CD4-positive, alpha-beta T cell treated with Interleukin-10 for 1 hour (primary cell): ENCODE measurements at places on chromosomes 1 and 21.

- DNase-seq: no peak
Observed at GRCh38 chr21:39033878-39034589, 149.2 kb downstream of the PSMG1 start.

DNA sequence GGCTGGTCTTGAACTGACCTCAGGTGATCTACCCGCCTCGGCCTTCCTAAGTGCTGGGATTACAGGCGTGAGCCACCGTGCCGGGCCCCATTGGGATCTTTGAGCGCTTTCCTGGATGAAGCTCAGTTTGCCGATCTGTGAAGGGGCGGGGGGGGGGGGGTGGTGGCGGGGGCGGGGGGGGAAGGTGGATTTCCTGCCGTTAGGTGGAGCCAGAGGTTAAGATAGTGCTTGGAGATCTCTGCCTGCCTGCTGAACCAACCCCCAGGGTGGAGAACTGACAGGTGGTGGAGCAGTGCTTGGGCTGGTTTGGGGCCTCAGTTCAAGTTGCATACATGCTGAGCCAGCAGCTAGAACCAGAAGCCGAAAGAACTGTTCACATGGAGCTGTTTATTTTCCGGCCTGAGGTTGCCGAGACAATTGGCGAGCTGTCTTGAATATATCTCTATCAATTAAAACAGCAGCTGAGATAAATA is 1.7 kb downstream of the TMCC2 start:
- peak; percentile 78 for DNase-seq

DNA sequence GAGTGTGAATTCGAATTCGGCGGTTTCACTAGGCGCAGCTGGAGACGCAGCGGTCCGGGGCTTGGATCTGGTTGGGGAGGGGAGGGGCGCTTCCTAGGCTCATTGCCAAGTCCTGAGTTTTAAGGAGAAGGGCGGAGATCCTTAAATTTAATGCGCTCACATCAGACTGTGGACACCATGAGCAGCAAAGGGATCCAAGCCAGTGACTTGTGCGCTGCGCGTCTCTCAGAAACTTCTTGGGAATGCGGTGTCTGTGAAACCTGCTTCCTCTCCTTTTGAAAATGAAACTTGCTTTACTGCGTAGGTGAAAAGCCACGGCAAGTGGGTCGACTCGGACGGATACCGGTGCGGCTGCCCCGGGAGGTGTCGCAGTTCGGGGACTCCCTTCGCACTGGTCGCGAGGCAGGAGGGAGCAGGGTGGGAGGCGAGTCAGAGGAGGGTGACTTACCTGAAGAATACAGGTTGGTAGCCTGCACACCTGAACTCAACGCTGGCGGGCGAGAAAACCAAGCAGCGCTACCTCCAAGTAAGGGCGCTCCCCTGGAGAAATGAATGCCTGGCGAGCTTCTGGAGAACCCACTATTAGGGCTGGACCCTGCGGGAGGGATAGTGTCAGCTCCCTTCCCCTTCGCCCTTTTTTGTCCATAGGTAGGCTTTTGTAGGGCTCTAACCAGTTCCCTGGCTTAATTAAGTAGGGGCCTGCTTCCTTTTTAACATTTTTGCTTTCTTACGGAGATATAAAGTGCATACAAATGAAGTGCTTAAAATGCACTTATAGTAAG is 992 bp downstream of the TENT5C start:
- peak; percentile 73 for DNase-seq

DNA sequence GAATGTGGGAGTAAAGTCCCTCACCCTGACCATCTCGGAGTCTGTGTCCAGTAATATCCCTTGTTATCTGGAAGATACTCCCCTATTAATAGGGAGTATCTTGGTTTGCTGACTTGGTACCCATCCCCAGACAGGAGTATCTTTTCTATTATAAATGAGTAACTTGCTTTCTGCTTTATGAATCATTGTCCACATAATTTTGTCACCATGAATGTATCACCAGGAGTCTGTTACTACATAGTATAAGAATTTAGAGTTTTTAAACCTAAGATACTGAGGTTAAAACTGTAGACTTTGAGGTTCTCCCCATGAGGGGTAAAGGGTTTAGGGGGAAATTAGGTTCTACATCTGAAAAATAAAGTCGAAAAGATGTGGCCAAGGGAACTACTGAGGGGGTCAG is 175.6 kb downstream of the FCRL5 start:
- no peak for DNase-seq

DNA sequence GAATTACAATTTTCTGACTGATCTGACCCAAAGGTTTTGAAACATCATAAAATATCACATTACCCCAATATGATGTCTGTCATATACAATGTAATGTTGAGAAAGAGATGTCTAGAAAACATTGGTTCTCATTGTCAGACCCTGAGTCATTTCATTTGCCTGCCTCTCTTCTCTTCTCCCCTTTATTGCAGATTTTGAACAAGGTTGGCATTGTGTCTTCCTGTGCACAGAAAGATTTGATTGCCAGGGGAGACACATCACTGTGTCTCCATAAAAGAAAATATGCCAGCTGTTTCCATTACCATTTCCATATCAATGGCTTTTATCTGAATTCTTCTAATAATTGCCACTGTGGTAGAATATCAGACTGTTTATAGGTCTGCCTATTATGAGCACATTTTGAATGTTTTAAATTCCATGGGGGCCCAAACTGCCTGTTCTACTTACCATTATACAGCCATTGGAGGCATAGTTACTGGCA is 65.6 kb downstream of the IFI44 start:
- no peak for DNase-seq

- no peak for DNase-seq
Observed at GRCh38 chr1:46134660-46135331, 2.4 kb upstream of the PIK3R3 start.

DNA sequence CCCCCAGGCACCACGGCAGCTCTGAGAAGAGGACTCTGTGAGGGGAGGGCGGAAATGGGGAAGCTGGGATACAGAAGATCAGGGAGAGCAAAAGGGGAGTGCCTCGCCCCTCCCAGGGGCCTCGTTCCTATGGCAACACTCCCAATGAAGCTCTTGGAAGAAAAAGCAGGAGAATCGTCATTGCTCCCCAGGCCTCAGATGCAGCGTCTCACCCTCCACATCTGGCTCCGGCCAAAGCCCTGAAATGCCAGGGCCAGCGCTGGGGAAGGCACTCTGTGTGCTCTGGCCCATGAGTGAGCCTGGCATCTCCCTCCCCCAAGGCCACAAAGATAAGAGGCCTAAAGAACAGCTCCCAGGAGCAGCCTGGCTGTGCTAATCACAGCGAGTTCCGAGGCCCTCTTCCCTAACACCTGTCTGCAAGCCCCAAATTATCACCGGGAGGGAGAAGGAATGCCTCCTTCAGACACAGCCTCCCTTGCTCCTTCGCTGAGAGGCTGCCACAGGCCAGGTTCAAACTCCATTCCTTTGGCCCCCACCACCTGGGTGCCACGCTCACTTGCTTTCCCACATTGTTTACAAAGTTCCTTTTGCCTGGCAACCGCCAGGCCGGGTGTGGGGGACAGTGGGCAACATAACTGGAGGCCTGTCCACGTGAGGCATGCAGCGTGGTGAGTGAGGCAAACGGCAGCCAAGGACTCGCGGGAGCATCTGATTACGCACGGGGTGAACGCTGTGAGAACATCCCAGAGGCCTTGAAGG is 27.8 kb downstream of the ECE1 start:
- DNase-seq: no peak

DNA sequence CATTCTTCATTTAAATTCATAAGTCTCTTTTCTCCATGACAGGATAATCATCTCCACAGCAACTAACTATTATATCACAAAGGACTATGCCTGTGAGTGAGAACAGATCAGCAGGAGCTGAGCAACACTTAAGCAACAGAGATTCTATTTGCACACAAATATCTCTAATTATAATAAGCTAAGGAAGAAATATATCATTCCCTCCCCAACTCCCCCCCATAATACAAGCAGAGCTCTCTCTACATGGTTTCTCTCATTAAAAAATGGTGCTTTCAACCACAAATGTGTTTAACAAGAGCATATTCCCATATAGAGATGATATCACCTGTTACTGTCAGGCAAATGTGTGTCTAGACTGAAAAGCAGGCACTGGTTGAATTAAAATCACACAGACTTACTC is 34.5 kb upstream of the NIBAN1 start:
- no peak for DNase-seq

DNA sequence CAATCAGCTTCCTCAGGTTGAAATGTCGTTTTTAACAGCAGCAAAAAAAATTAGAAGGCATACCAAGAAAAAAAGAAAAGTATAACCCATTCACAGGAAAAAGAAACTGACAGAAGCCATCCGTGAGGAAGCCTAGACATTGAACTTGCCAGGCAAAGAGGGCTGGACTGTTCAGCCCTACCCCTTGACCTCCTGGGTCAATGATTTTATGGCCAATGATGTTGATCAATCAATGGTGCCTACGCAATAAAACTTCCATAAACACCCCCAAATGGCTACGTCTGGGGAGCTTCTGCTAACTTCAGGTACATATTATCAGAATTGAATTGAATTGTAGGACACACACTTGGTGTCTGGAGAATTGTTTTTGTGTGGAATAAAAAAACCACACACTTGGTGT is 4.8 kb upstream of the PSEN2 start:
- DNase-seq: no peak

DNA sequence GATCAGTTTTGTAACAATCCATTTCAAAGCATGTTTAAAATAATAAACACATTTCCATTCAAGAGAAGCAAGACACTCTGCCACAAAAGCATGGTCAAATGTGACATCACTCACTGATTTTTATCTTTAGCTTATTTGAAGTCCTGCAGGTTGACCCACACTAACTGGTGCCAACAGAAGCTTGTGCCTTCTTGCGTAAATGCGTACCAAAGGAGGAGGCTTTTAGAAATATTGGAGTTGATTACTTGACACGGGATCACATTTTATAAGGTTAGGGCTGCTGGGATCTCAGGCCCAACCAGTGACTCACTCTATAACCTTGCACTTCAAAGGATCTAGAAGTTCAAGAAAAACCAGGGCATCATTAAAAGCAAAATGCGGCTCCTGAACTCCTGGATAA is 203.6 kb downstream of the PCP4 start:
- no peak for DNase-seq

GRCh38 chr1:165841582-165842017 is 14.2 kb downstream of the UCK2 start:
- no peak for DNase-seq

- no peak for DNase-seq
Observed at GRCh38 chr1:104196136-104196535, 446.4 kb downstream of the AMY1C start.

DNA sequence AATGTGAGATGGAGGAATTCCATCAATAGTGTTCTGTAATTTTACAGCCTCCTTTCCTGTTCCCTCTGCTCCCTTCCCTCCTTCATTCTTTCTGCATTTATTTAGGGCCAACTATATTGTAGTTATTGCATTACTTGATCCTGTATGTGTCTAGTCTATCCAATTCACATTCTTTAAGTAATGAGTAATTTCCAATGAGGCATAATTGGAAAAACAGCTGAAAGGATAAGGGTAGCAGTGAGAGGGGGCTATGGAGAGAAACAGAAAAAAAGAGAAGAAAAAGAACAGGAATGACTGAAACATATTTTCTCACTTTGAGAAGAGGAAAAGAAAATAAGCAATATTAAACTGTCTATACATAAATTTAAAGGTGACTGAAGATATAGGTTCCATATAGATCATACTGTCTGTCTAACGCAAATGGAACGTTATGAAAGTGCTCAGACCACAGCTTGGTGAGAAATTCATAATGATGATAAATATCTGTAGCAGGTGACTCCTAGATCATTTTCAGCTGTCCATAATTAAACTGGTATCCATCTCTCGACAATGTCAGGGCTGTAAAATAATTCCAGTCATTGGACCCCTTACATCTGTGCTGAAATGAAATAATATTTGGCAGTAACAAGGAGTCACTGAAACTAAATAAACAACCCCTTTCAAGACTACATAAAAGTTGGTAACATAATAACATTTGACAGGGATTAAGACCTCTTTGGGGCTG is 61.8 kb downstream of the SPAG17 start:
- no peak for DNase-seq

DNA sequence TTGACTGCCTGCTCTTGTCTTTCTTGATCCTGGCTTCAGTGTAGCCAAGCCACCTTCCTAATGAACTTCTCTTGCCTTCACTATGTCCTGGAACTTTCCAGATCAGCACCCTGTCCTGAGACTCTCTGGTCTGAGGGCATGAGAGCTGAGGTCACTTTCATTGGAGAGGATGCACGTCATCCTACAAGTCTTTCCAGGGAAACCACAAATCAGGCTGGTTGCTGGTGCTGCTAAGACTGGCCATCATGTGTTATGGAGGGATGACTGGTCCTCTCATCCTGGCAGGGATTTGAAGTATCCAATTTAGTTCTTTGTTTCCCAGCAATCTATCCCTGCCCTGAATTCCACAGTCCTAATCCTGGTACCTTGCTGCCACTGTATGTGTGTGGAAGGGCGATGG is 228.6 kb downstream of the GPATCH2 start:
- DNase-seq: no peak

- no peak for DNase-seq
Observed at GRCh38 chr1:172909606-172910326, 141.0 kb downstream of the TNFSF18 start.

DNA sequence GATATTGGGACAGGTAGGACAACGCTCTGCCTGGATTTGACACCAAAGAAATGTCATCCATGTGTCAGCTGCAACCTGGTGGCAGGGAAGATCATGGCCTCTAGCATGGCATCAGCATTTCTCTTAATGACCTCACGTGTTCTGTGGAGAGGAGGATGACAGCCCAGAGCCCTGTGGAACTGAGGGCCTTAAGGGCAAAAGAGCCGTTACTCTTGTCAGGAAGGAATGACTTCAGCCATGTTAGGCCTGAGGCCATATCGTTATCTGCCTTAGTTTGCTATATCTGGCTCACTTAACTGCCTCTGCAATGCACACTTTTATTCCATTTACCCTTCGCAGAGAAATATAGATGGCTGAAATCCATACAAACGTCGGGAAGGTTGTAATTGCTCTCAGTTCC is 83.2 kb upstream of the PBX1 start:
- DNase-seq: no peak

GRCh38 chr1:39087435-39087834 is 61.3 kb downstream of the NDUFS5 start:
- DNase-seq: no peak

DNA sequence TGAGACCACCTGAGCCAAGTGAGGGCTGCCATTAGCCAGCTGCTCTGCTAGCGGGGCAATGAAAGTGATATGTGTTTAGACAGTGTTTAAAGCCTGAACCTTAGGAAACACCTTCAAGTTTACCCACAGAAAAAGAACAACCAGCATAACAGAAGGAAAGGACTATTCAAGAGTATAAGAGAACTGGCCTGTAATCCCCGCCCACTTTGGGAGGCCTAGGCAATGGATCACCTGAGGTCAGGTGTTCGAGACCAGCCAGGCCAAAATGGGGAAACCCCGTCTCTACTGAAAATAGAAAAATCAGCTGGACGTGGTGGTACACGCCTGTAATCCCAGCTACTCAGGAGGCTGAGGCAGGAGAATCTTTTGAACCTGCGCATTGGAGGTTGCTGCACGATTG is 149.4 kb downstream of the PCP4 start:
- DNase-seq: no peak

- DNase-seq: no peak
Observed at GRCh38 chr1:178122283-178122682, 28.4 kb downstream of the RASAL2 start.

GRCh38 chr1:17799642-17800041 is 44.5 kb downstream of the ACTL8 start:
- DNase-seq: no peak
